ENCODE measurements at places on chromosomes 6 and 20. TPM values are rescaled to one million over a fixed set of nuclear protein-coding genes. Genes with fewer than 3 reads are reported as not detected.

The CFAP206 gene
- polyA plus RNA-seq, result 0.33 TPM

DNA sequence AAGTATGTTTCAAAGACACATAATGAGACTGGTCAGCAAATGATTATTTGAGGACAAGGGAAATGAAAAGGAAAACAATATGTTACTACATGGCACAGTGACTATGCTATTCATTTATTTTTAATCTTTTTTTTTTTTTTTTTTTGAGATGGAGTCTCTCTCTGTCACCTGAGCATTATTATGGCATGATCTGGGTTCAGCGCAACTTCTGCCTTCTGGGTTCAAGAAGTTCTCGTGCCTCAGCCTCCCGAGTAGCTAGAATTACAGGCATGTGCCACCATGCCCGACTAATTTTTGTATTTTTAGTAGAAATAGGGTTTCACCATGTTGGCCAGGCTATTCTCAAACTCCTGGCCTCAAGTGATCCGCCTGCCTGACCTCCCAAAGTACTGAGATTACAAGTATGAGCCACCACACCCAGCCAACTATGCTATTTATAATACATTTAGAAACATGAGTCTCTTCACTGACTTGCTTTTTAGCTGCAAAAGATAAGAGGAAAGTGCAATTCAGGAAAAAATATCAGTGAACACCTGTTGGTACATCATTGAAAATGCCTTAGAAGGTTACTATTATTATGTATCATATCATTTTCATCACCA lies 3.4 kb downstream of the CALHM4 start:
- H3K36me3 ChIP-seq, result no peaks in the 10 kb centered on the region
- H3K4me1 ChIP-seq, result peaks cover 8% of the 10 kb centered on the region
- no peak for DNase-seq
- peak overlapping the region; percentile 8 for H3K27ac ChIP-seq
- no peaks in the 10 kb centered on the region for H3K27me3 ChIP-seq

GRCh38 chr6:79441192-79441591 lies 96.0 kb downstream of the LCA5 start:
- H3K4me3 ChIP-seq, result no peak overlapping the region
- H3K36me3 ChIP-seq, result no peaks in the 10 kb centered on the region
- H3K27me3 ChIP-seq, result no peaks in the 10 kb centered on the region

GRCh38 chr6:148578837-148579565 lies 167.8 kb upstream of the UST start:
- DNase-seq, result no peak
- H3K27me3 ChIP-seq, result no peaks in the 10 kb centered on the region
- H3K36me3 ChIP-seq, result no peaks in the 10 kb centered on the region

DNA sequence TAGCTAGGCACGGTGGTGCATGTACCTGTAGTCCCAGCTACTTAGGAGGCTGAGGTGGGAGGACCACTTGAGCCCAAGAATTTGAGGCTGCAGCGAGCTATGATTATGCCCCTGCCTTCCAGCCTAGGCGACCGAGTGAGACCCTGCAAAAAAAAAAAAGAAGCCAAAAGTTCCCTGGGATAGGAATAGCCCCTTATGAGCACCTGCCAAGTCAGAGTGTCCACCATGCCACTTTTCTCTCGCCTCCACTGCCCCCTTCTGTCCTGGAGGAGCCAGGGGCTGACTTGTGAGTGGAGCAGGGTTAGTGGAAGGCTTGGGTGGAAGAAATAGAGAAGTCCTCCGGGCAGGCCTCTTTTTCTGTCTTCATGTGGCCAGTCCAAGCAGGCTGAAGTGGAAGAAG lies 12.1 kb upstream of the DDX27 start:
- H3K36me3 ChIP-seq, result no peaks in the 10 kb centered on the region
- H3K27ac ChIP-seq, result no peak overlapping the region
- H3K4me3 ChIP-seq, result no peak overlapping the region
- no peak for DNase-seq
- H3K4me1 ChIP-seq, result no peaks in the 10 kb centered on the region
- H3K27me3 ChIP-seq, result no peaks in the 10 kb centered on the region

The LAMP5 gene
- 0.04 TPM for polyA plus RNA-seq

The CLPSL2 gene
- polyA plus RNA-seq, result not detected

DNA sequence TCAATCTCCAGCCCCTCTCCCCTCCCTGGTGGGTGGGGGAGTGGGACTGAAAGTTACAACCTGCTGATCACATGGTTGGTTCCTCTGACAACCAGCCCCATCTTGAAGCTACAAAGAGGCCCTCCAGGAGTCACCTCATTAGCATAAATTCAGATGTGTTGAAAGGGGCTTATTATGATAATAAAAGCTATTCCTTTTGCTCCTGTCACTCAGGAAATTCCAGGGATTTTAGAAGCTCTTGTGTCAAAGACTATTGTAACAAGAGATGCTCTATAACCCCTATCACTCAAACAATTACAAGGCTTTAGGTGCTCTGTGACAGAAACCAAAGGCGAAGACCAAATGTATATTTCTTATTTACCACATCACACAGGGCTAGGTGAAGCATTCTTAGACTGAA lies 30.1 kb upstream of the MBOAT1 start:
- H3K27me3 ChIP-seq, result no peaks in the 10 kb centered on the region
- H3K4me1 ChIP-seq, result no peaks in the 10 kb centered on the region
- no peak overlapping the region for H3K27ac ChIP-seq
- no peaks in the 10 kb centered on the region for H3K36me3 ChIP-seq
- no peak overlapping the region for H3K4me3 ChIP-seq

GRCh38 chr6:91088515-91088914 lies 501.6 kb upstream of the MAP3K7 start:
- H3K36me3 ChIP-seq, result no peaks in the 10 kb centered on the region
- no peak for DNase-seq
- no peaks in the 10 kb centered on the region for H3K4me1 ChIP-seq

Measured in heart left ventricle (tissue), 16 donors.